Stimulated activated CD8-positive, alpha-beta memory T cell treated with anti-CD3 and anti-CD28 coated beads, Interleukin-4, amount 100 ng/mL, for 1 hour (primary cell): ENCODE measurements at places on chromosomes 5 and 9.

DNA sequence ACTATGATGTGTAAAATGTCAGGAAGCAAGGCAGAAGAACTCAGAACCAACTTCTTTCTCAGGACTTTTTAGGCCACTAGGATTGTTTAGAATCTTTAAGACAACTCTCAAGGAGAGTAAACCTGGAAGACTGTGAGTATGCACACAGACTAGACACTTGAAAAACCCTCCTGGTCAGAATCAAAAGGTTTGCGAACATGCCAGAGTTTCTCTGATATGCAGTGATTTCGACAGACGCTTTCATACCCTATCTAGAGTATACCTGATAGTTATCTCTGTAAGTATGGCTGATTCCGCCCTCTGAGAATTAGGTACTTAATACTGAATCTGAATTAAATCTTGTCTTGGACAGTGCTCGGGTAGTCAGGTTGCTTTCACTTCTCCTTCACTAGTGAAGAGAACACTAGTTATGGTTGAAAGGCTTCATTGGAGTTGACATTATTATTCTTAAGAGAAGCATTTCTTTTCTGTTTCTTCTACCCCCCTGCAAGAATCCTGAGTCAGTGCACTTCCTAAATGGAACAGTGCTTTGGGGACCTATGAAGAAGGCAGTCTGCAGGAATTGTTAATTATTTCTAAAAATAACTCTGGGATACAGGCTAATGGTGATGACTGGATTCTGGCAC is 158.1 kb downstream of the HACD4 start:
- no peak for DNase-seq

DNA sequence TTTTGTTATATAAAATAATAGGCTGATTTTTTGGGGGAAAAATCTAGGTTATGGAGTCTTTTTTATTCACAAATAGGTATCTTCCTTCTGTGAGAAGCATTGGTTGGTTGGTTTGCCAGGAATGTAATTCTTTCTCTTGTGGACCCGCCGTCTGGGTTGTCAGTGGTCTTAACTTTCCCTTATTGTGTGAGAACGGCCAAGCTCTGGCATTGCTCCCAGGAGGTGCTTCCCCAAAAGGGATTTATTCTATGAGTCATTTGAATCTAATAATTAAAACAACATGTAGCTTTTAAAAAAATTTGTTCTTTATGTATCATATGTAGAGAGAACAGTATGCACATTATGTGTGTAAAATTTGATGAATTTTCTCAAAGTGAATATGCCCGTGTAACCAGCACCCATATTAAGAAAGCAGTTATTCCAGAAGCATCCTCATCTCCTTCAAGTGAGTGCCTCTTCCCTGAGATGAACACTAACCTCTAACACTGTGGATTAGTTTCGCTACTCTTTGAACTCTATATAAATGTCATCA is 114.4 kb downstream of the MAST4 start:
- no peak for DNase-seq

GRCh38 chr9:104774831-104775573 is 11.1 kb downstream of the NIPSNAP3B start:
- DNase-seq, result no peak

DNA sequence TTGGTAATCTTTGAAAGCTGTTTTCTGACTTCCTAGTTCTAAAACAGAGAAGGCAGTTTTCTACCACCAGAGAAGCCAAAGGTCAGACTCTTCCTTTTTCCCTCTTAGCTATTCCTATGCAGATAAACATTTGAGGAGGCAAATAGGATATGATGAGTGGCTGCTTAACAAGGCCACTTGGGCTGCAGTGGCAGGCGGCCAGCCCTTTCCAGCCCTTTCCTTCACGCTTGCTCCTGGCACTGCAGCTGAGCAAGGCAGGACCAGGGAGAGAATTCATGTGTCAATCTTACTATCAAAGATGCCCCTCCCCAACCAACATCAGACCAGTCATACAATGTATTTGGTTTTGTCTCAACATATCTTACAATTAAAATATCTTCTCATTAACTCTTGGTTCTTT is 36.8 kb upstream of the RNF38 start:
- no peak for DNase-seq

DNA sequence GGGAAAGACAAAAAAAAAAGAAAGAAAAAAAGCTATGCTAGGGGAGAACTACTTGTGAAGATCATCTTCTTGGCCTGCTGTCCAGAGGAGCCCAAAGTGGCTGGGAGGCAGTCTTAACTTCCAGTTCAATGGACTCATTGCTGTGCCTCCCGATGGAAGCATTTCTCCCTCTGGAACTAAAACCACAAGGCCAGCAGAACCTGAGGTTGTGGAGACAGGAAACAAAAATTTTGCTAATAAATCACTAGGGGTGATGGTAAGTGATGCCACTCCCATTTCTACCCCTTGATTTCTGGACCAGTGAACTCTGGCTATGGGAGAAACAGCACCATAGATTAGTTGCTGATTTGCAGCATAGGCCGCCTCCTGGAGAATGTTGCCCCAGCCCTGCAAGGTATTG is 123.4 kb upstream of the NFIL3 start:
- DNase-seq, result no peak

- no peak for DNase-seq
Measured at GRCh38 chr9:69759021-69759420, 790 bp downstream of the PTAR1 start.

DNA sequence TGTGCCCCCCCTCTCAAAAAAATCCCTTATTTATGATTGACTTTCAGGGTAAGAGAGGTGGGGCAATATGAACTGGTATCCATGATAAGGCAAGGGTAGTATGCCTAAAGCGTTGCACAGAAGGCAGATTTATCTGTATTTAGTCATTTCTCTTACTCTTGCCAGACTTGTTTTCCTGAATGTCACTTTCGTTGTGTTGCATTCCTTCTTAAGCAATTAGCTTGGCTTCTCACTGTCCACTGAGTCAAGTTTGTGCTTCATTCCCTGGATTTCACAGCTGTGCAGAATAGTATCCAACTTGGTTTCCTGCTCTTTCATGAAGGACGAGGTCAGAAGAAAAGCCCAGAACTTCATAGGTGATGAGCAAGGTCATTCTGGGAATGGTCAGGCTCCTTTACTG is 301.5 kb upstream of the ACTBL2 start:
- DNase-seq, result no peak

- no peak for DNase-seq
Measured at GRCh38 chr5:105874316-105874715, 1796.4 kb downstream of the EFNA5 start.

DNA sequence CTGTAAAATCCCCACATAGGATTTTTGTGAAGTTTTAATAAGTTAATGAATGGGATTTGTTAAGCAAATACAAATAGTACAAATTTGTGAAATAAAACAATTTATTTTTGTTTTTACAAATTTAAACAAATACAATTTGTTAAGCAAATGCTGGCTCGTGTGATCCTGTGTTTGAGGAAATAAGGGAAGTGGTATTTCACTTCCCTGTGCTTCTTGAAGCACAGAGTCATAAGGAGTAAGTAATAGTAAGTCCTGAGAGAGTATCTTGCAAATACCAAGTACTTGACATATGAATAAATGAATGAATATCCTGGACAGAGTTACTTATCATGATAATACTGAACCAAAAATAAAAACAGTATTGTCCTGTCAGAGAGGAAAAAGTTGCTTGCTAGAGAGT is 9.1 kb downstream of the SMIM3 start:
- DNase-seq, result no peak

DNA sequence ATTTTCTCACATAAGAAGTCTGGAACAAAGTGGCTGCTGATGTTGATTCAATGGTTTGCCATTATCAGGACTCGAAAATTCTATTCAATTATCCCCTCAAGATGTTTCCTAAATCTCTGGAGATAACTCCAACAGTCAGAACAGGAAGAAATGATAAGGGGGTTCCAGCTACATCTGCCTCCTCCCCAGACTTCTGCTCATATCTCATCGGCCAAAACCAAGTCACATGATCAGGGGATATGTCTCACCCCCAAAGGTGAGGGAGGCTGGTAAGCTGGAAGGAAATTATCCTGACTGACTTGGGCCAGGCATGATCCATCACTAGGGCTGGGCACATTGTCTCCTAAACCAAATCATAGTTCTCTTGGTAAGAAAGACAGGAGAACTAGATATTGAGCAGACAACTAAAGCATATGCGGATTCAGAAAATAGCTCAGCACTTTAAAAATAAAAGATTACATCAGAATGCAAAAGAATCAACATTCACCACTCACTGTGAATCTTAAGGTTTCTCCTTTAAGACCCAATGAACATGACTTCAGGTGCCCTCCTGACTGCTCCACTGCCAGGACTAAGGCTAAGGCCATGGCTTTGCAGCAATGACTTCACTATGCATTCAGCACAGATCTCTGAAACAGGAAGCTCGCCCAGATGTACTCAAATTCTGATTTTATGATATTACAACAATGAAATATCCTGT is 306.3 kb downstream of the ENC1 start:
- DNase-seq, result no peak

GRCh38 chr9:82254646-82255367 is 266.2 kb downstream of the SPATA31D1 start:
- no peak for DNase-seq

GRCh38 chr5:68379275-68380036 is 163.9 kb downstream of the PIK3R1 start:
- no peak for DNase-seq

GRCh38 chr5:33978306-33978705 is 6.2 kb downstream of the SLC45A2 start:
- no peak for DNase-seq

GRCh38 chr9:100190339-100190738 is 91.3 kb downstream of the INVS start:
- no peak for DNase-seq

GRCh38 chr5:64229163-64229774 is 63.6 kb downstream of the RNF180 start:
- no peak for DNase-seq

DNA sequence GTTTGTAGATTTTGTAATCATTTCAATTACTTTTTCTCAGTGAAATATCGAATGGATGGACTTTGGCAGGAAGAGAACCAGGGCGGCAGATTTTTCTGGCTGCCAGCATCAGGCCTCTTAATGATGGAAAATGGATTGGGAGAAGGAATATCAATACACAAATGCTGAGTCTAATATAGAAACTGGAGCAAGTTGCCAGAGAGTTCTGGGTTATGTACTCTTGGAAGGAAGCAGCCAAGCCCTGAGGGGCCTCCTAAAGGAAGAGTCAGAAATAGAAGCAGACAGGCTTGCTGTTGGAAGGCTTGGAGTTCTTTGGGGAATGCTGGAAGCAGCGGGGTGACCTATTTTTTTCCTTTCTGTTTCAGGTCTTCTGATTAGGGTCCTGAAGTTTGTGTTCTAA is 428.6 kb downstream of the DMAC1 start:
- no peak for DNase-seq

DNA sequence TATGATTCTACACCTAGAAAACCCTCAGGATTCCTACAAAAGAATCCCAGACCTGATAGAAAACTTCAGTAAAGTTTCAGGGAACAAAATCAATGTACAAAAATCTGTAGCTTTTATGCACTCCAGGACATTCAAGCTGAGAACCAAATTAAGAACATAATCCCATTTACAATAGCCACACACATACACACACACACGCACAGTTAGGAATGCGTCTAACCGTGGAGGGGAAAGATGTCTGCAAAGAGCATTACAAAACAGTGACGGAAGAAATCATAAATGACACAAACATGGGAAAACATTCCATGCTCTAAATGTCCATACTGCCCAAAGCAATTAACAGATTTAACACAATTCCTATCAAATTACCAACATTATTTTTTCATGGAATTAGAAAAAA is 51.4 kb upstream of the CAST start:
- no peak for DNase-seq

DNA sequence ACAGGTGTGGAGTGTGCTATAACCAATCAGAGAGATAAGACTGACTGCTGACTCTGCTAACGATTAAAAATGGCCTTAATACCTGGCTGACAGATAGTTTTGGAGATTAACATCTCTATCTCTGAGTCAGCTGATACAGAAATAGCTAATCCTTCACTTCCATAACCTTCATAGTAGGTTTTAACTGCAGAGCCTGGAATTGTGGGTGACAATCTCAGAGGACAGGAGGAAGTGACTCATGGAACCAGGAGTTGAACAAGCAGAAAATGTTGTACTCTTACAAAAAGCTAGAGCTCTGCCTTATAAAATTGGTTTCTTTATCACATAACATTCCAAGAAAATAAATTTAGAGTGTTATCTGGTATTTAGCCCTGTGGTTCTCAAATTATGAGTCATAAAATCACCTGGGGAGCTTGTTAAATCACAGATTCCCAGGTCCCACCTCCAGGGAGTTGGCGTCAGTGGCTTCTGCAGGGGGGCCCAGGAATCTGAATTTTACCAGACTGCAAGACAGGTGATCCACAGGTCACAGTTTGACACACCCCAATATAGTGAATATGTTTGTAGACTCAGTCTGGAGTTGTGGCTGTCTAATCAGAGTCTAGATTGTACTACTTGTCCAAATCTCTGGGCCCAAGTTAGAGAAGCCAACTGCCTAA is 44.4 kb upstream of the AFAP1L1 start:
- DNase-seq, result no peak

- DNase-seq, result no peak
Measured at GRCh38 chr9:74663439-74663838, 166.3 kb downstream of the RORB start.

DNA sequence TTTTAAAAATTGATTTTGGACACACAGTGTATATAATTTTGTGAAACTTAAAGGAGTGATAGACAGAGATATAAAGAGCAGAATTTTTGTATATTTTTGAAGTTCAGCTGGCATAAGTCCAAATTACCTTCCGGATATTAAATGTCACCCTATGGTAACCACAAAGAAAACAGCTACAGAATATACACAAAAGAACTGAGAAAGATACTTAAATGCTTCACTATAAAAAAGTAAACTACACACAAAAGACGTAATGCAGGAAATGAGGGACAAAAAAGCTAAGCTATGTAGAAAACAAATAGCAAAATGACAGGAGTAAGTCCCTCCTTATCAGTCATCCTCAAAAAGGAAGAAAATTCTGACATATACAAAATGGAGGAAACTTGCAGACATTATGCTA is 29.4 kb downstream of the HACD4 start:
- no peak for DNase-seq

DNA sequence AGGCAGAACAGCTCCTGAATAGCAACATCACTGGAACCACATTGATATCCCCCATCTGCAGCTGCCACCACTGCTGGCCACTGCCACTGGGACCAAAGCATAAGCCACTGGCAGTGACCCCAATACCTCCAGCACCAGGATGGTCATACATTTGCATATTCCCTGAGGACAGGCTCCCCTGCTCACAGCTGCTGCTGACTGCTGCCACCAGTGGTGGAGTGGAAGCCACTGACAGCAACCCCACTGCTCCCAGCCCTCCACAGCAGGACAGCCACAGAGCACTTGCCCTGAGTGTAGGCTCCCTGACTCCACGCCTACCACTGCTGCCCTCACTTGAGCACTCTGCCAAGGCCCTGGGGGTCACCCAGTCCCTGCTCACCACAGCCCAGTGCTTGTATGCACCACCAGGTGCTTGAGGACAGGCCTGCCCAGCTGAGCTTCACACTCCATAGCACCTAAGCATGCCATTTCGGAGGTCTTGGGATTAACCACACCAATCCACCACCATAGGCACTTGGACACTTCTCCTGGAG is 327.4 kb upstream of the RPS23 start:
- no peak for DNase-seq
